ENCODE measurements at places on chromosomes 2 and 18.

GRCh38 chr2:11377928-11378545 is 33.6 kb upstream of the ROCK2 start:
- no peak for DNase-seq

GRCh38 chr2:58803192-58803591 is 562.1 kb upstream of the FANCL start:
- no peak for DNase-seq

GRCh38 chr2:119716284-119716672 is 37.3 kb downstream of the TMEM177 start:
- DNase-seq = no peak

- DNase-seq = no peak
These were observed 300.5 kb downstream of the INSIG2 start for GRCh38 chr2:118388771-118389170.

DNA sequence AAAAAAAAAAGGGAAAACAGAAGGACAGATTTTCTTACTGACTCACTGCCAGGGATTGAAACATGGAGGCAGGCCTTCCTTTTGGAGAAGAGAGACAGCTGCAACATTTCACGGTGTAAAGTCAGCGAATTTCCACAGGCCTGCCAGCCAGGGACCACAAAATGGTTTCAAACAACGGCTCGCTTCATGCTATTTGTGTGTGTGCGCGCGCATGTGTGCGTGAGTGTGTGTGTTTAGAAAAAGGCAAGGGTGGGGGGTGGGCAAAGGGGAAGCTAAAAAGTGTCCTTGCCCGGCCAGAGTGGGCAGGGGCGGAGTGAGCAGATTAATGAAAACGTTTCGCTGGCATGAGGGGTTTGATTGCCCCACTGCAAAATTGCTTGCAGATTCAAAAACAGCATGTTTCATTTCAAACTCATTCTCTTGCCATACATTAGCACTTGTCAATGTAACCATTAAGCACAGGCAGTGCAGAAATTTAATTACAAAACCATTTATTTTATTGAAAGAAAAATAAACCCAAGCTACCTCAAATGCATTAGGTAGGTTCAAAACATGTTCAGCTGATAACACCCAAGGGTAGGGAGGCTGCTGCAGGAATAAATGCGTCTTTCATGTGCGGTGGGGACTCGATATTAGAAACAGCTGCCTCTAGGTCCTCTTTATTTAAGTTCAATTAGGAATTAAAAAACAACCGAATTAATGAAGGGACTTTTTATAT is 182.1 kb upstream of the SIX2 start:
- DNase-seq = no peak

- no peak for DNase-seq
These were observed 43.0 kb upstream of the FAHD2A start for GRCh38 chr2:95359501-95359930.

DNA sequence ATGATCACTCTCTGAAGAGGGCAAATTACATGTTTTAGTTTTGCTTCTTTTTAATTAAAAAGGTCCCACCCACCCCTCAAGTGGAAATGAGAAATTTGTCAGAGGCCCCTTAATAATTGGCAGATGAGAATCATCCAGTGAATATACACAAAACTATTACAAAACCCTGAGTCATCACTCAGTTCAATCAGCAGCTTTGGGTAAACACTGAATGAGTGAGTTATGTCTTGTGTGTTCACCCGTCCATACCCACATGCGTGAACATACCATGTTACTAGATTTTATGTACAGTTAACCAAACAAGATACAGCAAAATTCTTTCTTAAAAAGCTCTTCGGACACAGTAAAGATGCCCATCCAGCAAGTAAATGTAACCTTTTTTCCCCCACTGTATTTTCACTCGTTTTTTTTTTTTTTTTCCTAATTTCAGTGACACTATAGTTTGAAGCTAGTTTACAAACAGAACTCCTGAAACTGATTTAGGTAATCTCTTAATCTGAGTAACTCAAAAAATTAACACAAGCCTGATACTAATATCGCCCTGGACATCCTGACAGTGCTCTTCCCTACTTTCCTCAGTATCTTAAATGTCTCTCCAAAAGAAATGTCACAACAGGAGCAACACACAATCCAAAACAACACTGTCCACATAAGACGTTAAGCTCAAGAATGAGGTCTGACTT is 1.4 kb downstream of the PSME4 start:
- no peak for DNase-seq

DNA sequence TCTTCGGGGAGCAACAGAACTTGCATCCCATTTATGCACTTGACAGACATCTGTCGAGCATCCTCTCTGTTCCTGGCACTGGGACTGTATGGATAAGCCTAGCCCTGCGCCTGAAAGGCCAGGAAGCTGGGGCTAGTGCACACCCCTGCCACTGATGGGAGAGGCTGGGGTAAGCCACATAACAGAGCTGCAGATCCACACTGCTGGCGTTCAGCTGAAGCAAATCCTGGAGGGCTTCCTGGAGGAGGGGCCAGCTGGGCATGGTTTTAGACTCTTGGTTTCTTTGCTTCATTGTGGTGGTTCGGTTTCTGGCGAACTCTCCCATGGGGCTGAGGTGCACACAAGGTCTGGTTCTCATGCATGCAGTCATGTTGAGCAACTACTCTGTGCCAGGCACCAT is 45.5 kb upstream of the FOSL2 start:
- no peak for DNase-seq

- no peak for DNase-seq
These were observed 309.3 kb downstream of the GBX2 start for GRCh38 chr2:235858881-235859280.

DNA sequence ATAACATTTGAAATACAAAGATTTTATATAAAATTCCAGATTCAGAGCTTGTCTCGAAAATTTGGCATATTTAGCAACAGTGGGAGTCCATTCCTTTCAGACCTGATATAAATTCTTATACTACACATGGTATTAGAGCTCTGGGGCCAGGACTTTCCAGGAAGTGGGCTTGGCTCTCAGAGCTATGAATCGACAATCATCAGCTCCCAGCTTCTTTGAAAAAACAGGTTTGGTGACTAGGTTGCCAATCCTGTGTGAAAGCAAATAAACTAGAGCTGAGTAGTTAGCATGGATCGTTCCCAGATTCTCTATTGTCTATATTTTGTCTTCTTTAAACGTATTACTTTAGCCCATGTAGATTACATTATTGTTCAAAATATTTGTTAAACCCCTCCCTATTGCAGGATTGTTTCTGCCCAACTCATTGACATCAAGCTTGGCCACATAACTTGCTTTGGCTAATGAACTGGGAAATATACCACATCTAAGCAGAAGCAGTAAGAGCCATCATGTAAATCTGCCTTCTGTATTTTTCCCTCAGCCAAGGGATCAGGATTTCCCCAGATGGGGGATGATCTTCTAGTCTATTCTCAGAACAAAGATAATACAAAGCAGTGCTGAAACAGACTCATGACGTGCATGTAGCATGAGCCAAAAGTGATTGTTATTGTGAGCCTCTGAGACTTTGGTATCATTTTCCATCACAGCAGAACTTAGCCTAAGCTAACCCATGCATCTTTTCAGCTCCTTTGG is 105.4 kb downstream of the KCNH7 start:
- DNase-seq = no peak

- DNase-seq = no peak
These were observed 2.1 kb downstream of the DNAH7 start for GRCh38 chr2:196066291-196067087.

DNA sequence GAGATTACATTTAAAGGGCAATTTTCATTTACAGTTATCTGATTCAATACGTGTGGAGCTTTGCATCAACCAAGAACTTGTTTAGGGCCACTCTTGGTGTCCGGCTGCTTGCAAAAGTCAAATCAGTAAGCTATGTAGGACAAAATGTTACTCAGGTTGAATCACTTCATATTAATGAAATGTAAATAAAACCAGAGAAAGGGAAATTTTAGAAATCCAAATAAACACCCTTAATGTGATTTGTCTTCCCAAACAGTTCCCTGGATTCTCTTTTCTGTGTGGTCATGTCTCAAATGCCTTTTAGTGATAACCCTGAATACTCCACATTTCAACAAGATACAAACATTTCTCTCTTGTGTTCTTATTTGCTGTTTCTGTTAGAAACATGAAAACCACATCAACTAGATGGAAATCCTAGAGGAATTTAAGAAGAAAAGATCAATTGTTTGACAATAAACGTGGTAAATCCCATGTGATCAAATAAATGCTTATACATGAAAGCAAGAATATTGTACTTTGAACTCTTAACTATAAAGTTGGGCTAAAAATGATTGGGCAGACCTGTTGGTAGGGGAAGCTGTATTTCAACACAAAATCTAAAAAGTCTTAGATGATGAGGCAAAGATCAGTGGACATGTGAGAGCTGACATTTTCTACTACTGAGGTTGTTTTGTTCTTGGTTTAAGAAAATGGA is 101.3 kb downstream of the CDC42EP3 start:
- DNase-seq = no peak

GRCh38 chr2:71215447-71215846 is 11.5 kb downstream of the PAIP2B start:
- no peak for DNase-seq

GRCh38 chr18:46764586-46764985 is 7.7 kb upstream of the ST8SIA5 start:
- no peak for DNase-seq

DNA sequence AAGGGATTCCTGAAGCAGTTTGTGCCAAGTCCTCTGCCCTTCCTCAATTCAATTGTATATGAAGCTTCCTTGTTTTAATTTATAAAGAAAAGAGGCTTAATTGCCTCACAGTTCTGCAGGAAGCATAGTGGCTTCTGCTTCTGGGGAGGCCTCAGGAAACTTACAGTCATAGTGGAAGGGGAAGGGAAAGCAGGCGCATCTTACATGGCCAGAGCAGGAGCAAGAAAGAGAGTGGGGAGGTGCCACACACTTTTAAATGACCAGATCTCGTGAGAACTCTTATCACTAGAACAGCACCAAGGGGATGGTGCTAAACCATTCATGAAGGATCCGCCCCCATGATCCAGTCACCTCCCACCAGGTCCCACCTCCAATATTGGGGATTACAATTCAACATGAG is 114.2 kb downstream of the SGPP2 start:
- no peak for DNase-seq

- no peak for DNase-seq
These were observed 15.4 kb upstream of the STAT1 start for GRCh38 chr2:191029280-191029950.

- DNase-seq = no peak
These were observed 142.4 kb downstream of the EN1 start for GRCh38 chr2:118705032-118705431.

DNA sequence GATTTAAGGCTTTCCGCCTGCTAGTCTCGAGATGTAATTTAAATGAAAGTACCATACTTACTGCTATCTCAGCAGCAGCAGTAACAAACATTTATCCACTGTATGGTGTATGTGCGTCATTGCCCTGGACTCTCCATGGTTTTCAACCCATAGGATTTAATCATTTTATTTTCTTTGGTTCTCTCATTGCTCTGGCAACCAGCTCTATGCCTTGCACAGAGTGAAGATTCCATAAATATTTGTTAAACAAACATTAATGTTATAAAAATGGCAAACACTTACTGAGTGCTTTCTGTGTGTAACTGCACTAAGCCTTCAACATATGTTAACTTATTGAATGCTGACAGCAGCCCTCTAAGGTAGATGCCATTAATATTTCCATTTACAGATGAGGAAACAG is 1.3 kb upstream of the LMAN1 start:
- DNase-seq = no peak

GRCh38 chr2:25073025-25073424 is 31.1 kb downstream of the EFR3B start:
- no peak for DNase-seq

DNA sequence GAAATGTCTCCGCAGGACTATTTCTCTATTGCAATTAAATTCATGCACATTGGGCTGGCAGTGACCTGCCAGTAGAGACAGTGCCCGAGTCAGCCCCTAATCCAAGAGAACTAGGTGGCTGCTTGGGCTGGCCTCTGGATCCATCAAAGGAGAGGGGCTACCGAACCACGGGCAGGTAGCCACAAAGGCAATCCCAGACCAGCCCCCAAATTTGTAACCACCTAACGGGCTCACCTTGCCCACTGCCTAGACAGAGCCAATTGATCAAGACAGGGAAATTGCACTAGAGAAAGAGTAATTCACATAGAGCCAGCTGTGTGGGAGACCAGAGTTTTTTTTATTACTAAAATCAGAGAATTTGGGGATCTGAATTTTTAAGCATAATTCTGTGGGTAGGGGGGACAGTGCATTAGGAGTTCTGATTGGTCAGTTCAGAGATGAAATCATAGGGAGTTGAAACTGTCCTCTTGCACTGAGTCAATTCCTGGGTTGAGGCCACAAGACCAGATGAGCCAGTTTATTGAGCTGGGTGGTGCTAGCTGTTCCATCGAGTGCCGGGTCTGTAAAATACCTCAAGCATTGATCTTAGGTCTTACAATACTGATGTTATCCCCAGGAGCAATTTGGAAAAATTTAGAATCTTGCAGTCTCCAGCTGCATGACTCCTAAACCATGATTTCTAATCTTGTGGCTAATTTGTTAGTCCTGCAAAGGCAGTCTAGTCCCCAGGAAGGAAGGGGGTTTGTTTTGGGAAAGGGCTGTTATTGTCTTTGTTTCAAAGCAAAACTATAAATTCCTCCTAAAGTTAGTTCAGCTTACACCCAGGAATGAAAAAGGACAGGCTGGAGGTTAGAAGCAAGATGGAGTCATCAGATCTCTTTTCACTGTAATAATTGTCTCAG is 260.4 kb upstream of the SP5 start:
- no peak for DNase-seq

DNA sequence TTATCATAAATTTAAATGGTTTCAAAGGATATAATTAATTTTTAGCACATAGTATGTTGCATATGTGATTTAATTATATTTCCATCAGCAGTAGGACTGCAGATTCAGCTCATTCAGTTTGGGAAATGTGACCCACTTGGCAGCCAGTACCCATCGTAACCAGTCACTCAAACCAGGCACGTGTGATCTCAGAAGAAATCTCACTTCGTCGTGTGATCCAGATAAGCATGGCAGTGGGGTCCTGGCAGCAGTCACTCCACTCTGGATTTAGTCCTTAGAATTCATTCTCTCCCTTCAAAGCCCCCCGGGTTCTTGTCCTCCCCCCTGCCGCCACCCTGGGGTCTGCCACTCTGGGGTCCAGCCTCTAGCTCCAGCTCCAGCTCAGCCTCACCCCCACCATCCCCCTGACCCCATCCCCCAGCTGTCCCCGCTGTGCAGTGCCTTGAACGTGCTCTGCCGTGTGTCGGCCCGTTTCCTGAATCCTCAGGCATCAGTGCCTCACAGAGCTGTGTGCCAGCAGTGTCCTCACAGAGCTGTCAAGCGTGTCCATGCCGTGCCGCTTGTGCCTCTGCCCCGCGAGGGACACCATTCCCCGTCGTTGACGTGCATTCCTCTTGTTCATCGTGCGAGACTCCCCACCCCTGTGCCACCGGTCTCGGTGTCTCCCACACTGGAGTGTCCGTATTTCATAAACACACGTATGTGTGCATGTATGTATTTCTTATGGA is 34.8 kb downstream of the TRAPPC12 start:
- no peak for DNase-seq

All from effector CD4-positive, alpha-beta T cell (primary cell).